ENCODE measurements at places on chromosomes 16 and 17. TPM values are rescaled to one million over a fixed set of nuclear protein-coding genes. Genes with fewer than 3 reads are reported as not detected.

The C16orf92 gene
- total RNA-seq = not detected

The TPSAB1 gene
- not detected for total RNA-seq

The MYH2 gene
- total RNA-seq = not detected

The CTF1 gene
- not detected for total RNA-seq

The FNDC8 gene
- total RNA-seq = not detected

The UBN1 gene
- 45.7 TPM for total RNA-seq

The NHLRC4 gene
- 0.55 TPM for total RNA-seq

The GNAO1 gene
- total RNA-seq = 7.3 TPM

The ASPA gene
- total RNA-seq = not detected

The HSF5 gene
- total RNA-seq = 1.6 TPM

The TNFRSF17 gene
- total RNA-seq = not detected

Measured in CD4-positive, alpha-beta T cell (primary cell).